ENCODE measurements at places on chromosomes 7 and 10. TPM values are rescaled to one million over a fixed set of nuclear protein-coding genes. Genes with fewer than 3 reads are reported as not detected.

Gene SEMA3E
- total RNA-seq = 0.42 TPM

Gene CRTAC1
- total RNA-seq = not detected

Gene CACNA2D1
- 2.3 TPM for total RNA-seq

Gene INSYN2A
- total RNA-seq = not detected

Gene CTTNBP2
- 0.14 TPM for total RNA-seq

Gene OIT3
- not detected for total RNA-seq

Gene FAM171A1
- 11.1 TPM for total RNA-seq

Gene LIPM
- total RNA-seq = 0.11 TPM

Gene INSIG1
- total RNA-seq = 184 TPM

Gene CPA2
- total RNA-seq = 0.17 TPM
